Activated CD4-positive, alpha-beta T cell treated with anti-CD3 and anti-CD28 coated beads, Interleukin-2, amount 10 ng/mL, durations not matched to agents 24 days and 14 days (primary cell): ENCODE measurements at places on chromosomes 12 and 14. TPM values are rescaled to one million over a fixed set of nuclear protein-coding genes. Genes with fewer than 3 reads are reported as not detected.

GRCh38 chr12:120764816-120765215 lies 39.2 kb downstream of the ACADS start:
- no peak for DNase-seq

DNA sequence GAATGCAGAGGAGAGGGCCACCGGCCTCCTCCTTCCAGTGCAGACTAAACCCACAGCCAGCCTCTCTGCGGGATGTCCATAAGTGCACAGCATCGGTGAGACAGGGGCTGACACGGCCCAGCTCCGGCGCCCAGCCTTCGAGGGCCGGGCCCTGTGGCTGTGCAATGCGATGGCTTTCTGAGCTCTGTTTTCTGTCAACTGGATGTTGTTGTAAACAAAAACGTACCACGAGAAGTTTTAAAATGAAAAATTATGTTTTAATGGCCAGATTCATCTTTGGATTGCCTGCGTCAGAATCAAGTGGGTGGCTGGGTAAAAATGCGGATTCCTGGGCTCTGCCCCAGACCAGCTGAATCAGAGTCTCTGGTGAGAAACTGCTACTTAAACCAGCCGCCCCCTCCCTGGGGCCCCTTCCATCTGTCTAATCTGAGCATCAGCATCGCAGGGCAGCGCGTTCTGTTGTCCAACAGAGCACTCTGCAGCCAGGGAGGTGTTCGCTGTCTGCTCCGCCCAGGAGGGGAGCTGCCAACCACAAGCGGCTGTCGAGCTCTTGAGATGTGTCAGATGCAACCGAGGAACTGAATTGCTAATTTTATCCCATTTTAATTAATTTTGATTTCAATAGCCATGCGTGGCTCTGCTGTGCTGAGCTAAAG lies 133.4 kb downstream of the RFLNA start:
- DNase-seq, result no peak

DNA sequence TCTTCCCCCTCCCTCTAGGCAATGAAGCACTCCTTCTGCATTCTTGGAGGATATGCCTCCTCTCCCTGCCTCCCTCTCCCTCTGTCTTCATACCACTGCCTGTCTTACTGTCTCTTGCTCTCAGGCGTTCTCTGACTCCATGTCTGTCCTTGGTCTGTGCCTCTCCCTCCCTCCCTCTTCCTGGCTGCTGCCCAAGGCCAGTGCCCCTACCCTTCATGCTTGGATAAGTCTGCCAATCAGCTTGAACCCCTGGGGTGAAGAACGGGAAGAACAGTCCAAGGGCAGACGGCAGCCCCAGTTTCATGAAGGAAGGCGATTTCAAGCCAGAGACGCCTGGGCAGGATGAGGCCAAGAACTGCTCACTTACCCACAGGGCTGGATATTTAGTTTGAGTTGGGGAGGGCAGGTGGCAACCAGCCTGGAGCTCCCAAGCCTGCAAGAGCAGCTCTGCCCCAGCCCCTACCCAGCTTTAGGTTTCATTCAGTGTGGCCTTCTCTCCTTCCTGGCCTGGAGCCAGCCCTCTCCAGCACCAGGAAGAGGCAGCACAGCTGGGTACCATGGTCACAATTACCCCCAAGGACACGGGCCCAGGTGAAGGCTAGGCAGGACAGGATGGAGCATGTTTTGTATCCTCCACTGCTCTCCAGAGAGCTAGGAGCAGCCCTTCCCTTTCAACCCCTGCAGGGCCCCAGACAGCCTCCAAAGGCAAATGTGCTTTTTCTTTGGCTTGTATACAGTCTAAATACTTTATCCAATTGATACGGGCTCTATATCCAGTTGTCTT lies 35.8 kb upstream of the LTBP2 start:
- DNase-seq, result no peak

GRCh38 chr14:68927956-68928675 lies 51.0 kb downstream of the ACTN1 start:
- peak; percentile 74 for DNase-seq

DNA sequence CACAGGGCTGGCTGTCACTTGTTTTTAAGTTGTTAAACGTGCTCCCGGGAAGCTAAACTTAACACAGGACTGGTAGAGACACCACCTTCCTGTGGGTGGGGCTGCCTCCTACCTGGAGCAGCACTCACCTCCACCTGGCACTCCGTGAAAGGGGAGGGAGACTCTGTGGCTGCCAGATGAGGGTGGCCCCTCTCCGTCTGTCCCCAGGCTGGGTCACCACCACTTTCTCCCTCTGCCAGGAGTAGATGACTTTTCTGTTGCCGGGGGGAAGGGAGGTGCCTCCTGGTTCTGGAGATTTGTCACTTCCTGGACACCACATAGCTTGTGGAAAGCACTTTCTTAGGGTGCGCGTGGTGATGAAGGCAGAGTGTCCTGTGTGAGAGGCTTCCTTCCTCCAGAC lies 81.3 kb downstream of the WDR20 start:
- no peak for DNase-seq

Gene FAM181A
- not detected in 2 replicates for total RNA-seq

Gene CCDC38
- total RNA-seq, result not detected in 2 replicates

GRCh38 chr12:3252450-3252891 lies 175.3 kb downstream of the TSPAN9 start:
- DNase-seq, result no peak

GRCh38 chr14:103206836-103207387 lies 83.7 kb downstream of the TNFAIP2 start:
- no peak for DNase-seq

- DNase-seq, result no peak
Observed at GRCh38 chr12:93039930-93040329, 110.8 kb upstream of the EEA1 start.

DNA sequence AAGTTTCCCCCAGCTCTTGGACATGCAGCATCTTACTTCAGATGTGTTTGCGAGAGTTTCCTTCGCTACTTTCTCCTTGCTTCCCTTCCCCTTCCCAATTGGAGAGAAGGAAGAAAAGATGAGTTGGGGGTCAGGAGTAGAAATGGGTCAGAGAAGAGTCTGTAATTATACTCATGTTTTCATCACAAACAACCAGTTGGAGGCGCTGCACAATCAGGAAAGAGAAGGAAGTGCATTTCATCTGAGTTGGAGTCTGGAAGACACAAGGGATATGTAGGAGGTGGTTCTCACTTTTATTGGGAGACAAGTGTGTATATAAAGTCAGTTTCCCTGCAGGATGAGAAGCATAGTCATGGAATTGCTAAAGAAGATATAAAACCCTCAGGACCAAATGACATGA lies 31.3 kb upstream of the VSX2 start:
- DNase-seq, result no peak

GRCh38 chr12:113497693-113498092 lies 26.0 kb upstream of the LHX5 start:
- DNase-seq, result no peak

- DNase-seq, result no peak
Observed at GRCh38 chr12:694734-695503, 31.7 kb upstream of the NINJ2 start.

DNA sequence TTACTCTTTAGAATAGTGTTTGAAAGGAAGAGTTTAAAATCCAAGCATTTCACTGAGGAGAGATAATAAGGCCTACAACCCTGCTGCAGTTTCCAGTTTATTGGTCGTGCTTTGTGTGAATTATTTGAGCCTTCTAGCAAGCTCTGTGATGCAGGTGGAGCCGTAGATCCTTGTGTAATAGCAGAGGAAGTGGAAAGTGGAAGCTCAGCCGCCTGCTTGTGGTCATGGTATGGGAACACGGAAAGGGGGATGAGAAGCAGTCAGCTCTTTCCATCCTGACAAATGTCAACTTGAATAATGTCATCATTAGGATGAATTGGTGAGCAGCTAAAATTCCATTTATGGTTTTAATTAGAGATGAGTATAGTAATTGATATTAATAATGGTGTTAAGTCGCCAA lies 29.1 kb downstream of the SYNE2 start:
- no peak for DNase-seq

Gene TPPP2
- total RNA-seq, result not detected in 2 replicates

- DNase-seq, result no peak
Observed at GRCh38 chr12:92027701-92028440, 117.8 kb downstream of the BTG1 start.

DNA sequence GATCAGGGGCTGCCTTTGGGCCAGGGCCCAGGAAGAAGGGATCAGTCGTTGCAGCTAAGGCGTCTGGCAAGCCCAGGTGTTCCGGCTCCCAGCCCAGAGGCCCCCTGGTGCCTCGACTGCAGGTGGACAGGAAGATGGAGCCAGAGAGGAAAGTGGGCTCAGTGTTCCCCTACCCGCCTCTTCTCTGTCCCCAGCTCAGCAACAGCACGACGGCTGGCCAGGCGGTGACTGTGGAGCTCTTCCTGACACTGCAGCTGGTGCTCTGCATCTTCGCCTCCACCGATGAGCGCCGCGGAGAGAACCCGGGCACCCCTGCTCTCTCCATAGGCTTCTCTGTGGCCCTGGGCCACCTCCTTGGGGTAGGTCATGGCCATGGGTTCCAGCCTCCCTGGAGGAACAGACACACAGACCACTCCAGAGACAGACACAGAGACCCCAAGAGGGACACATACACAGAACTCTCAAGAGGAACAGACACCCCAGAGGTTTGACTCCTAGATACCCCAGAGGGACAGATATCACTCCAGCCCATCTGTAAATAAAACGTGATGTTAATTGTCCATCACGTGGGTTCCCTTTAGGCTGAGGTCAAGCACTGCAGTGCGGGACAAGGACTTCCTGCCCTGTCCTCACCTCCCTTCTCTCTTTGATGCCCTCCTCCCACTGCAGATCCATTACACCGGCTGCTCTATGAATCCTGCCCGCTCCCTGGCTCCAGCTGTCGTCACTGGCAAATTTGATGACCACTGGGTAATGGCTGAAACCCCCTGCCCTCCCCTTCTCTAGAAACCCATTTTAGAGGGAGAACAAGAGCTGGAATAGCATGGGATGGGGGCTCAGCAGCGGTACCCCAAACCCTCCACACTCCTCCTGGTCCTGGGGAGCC lies 3.7 kb downstream of the AQP2 start:
- no peak for DNase-seq

Gene STON2
- total RNA-seq, result 0.14 and 0.30 TPM in 2 replicates

- DNase-seq, result no peak
Observed at GRCh38 chr14:71049435-71050133, 142.3 kb downstream of the PCNX1 start.
